ENCODE measurements at places on chromosomes 7 and 10.

DNA sequence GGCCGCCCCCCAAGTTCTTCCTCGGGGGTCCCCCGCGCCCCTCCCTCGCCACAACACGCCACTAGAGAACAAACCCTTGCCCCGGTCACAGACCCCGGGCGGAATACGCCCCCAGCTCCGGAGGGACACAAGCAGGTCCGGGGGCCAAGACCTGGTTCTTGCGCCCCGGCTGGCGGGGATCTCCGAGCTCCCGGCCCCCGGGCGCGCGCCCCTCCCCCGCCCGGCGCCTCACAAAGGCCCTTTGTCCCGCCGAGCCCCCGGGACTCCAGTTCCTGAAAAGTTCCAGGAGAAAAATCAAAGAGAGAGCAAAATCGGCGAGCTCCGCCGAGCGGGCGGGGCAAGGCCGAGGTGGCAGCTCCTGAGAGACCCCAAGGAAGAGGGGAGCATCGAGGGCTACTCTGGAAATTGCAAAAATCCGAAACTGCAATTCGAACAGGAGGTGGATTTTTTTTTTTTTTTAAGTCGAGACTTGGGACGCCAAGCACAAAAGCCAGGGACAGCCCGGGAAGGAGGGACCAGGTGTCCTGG lies 4.0 kb downstream of the TNRC18 start:
- DNase-seq: no peak

- DNase-seq: no peak
Measured at GRCh38 chr10:131134651-131135050, 176.9 kb downstream of the TCERG1L start.

DNA sequence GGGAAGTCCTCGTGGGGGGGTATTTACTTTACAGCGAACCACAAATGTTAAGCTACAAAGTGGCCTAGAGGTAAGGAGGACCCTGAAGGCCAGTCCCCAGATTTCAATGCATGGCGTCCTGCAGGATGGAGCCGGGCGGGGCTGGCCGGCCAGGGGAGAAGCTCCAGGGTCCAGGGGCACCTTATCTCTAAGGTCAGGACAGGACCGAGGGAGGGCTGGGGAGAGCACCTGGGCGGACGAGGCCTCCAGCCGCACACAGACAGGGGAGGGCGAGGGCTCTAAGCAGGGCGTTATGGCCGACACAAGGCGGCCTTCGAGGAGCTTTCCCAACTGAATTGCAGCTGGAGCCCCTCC lies 96.4 kb upstream of the DIP2C start:
- DNase-seq: no peak

DNA sequence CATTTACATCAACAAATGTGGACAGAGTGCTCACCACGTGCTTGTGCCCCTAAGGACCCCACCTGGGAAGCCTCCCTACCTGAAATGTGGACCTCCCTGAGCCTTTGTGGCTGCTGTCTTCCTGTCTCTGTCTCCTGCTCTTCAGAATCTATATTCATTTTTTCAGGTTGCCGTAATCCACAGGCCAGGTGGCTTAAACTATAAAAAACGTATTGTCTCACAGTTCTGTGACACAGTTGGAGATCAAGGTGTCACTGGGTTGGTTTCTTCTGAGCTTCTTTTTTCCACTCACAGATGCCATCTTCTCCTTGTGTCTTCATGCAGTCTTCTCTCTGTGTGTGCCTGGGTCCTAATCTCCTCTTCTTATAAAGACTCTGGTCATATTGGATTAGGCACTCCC lies 5.6 kb upstream of the VSTM4 start:
- DNase-seq: no peak

DNA sequence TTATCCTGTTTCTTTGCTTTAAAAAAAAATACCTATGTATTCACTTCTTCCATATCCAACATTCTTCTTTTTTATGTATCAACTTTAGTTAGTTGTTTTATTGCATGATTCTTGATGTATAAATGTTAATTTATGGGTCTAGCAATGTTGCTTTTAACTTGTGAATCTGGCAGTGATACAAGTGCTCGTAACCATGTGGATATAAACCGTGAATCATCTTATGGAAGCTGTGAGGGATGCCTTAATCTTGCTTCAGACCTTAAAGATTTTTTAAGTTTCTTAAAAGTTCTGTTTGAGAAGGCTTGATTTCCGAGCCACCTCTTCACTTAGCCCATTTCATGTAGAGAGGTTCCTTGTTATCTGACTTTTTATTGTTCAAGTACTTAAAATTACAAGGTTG lies 25.9 kb downstream of the HELLS start:
- DNase-seq: no peak

DNA sequence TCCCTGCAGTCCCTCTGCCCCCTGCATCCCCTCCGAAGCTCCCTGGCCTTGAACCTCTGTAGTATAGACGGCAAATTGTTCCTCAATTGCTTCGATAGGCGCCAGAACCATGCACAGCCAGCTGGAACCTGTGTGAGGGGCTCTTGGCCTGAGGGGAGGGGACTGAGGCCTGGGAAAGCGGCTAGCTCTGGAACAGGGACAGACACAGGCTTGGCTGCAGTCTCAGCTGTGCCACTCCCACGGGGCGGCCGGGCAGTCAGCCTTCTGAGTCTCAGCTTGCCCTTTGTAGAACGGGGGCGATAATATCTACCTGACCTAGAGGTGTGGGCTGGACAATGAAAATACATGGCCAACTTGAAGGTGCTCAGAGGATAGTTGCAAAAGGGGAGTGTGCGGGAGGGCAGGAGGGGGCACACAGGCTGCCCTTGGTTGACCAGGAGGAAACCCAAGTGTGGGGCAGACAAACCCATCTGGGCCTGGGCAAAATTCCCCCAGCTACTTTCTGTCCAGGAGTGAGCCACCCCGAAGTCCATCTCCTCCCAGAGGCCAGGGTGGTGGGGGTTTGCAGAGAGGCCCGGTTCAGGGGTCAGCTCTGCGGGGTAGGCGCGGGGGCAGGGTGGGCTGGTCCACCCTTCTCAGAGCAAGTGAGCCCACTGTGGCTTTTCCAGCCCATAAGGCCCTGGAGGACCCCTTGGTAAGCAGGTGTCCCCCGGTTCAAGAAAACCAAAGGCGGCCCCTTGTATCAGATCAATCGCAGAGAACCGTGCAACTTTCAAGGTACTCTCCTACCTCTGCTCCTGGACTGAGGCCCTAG lies 4.6 kb downstream of the CRYGN start:
- no peak for DNase-seq

DNA sequence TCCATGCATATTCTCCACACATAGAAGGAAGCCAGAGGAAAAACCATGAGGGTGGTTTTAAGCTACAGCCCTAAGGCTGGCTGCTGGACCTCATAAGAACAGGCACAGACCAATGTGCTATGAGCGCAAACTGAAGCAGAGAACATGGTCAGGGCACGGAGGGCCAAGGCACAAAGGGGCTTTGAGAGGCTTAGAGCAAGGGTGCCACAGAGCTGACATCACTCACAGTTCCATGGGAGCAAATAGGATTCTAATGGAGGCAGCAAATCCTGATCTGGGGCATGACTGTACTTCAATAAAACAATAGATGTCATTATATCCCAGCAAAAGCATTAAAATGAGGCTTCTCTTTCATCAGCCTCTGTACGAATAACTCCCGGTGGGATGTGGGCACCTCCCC lies 162.4 kb downstream of the COBL start:
- DNase-seq: no peak

GRCh38 chr7:37337522-37337921 lies 111.1 kb downstream of the ELMO1 start:
- no peak for DNase-seq

GRCh38 chr7:2228921-2229320 lies 3.8 kb downstream of the MAD1L1 start:
- DNase-seq: no peak

DNA sequence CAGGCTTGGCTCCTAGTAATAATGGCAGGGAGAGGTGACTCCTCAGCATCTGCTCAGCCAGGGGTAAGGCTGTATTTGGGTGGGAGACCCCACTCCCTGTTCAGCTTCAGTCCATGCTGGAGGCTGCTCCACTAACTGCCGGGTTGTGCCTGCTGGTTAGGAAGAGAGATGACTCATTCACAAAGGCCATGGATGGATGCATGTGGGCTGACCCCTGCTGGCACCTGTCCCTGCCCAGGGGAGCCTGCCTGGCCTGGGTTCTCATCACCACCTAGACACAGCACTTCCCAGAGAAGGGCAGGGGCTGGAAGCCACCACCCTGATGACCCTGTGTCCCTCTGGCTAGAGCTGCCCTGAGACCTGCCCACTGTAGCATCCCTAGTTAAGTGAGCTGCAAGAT lies 59.0 kb downstream of the VSTM4 start:
- DNase-seq: no peak

DNA sequence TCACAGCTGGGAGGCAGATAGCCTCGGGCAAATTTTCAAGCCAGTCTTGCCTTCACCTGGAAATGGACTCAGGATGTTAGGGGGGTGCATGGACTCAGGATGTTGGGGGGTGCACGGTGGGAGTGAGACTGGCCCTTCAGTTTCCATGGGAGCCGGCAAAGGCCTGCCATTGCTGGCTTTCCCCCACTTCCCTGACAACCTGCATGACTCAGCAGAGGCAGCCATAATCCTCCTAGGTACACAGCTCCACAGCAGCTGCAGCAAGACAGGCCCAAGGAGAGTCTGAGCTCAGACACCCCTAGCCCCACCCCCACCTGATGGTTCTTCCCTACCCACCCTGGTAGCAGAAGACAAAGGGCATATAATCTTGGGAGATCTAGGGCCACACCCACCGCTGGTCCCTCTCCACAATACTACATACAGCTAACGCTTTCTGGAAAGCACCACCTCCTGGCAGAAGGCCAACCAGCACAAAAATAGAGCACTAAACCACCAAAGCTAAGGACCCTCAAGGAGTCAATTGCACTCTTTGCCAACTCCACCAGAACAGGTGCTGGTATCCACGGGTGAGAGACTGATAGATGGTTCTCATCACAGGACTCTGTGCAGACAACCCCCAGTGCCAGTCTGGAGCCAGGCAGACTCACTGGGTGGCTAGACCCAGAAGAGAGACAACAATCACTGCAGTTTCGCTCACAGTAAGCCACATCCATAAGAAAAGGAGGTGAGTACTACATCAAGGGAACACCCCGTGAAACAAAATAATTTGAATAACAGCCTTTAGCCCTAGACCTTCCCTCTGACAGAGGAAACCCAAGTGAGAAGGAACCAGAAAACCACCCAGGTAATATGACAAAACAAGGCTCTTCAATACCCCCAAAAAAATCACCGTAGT lies 18.3 kb downstream of the C7orf25 start:
- DNase-seq: no peak

- DNase-seq: no peak
Measured at GRCh38 chr10:97737770-97738265, 890 bp downstream of the ZFYVE27 start.

DNA sequence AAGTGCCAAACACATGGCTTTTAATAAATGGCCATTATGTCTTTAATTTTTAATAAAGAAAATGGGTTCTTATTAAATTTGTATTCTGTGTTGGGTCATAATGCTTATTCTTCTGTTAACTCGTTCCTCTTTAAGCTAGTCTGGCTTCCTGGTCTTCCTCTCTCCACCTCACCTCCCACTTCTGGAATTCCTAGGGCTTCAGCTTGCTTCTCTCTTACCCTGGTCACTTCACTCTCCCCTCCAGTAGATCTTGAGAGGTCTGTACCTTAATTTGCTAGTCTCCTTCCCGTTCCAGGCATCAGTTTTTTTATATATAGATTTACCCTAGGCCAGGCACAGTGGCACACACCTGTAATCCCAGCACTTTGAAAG lies 111.2 kb downstream of the RALA start:
- DNase-seq: no peak

- DNase-seq: no peak
Measured at GRCh38 chr10:88731296-88731695, 25.2 kb downstream of the LIPK start.

- DNase-seq: no peak
Measured at GRCh38 chr7:126702242-126703016, 550.3 kb downstream of the GRM8 start.

GRCh38 chr7:140334341-140335057 lies 63.8 kb downstream of the SLC37A3 start:
- no peak for DNase-seq

GRCh38 chr7:142792593-142792992 lies 21.8 kb downstream of the PRSS2 start:
- no peak for DNase-seq

DNA sequence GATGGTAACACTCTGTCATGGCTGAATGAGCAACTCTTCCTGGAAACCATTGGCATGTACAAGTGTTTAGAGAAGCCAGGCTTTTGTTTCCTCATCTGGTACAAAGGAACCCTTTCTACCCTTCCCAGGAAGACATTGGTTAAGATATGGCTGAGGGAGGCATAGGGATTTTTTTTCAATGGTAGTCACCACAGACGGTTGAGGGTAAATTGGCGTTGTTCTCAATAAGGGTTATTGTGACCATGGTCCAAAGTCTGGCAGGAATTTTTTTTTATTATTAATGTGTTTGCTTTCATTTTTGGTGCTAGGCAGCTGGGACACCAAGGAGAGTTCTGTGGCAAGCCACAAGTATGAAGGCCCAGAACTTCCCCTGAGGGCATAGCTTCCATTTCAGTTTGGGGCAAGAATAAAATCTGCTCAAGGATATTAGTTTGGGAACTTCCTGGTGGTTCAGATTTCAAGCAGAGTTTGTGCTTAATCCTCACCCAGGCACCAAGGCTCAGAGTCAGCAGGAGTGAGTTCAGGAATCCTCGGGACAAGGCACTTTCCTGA lies at the start of gene PLEKHS1:
TSS of gene PLEKHS1 (plus strand) at position 502 of the 552 bp plus-strand sequence. CDS start 3,596 bp downstream, outside the sequence.
- DNase-seq: no peak

- DNase-seq: no peak
Measured at GRCh38 chr10:79482304-79482703, 30.0 kb upstream of the EIF5AL1 start.

DNA sequence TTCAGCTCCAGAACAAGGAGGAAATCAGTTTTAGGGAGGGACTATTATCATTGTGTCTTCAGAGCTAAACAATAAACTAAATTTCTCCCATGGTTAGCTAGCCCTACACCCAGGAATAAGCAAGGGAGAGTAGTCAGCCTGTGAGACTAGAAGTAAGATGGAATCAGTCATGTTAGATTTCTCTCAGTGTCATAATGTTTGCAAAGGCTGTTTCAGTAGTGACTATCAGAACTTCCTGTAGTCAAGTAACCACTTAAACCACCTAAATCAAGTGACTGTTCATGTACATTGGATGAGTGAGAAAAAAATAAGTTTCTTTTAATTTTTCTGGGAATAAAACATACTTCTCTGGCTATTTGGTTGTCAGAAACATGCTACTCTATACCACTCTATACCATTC lies 121.6 kb downstream of the KCND2 start:
- no peak for DNase-seq

All from stimulated activated CD4-positive, alpha-beta T cell treated with anti-CD3 and anti-CD28 coated beads, Interleukin-12 subunit alpha, Interleukin-12 subunit beta, amount 100 ng/mL, for 48 hours (primary cell).